AG08395 (cell line): ENCODE measurements at places on chromosomes 3 and 15.

- DNase-seq = no peak
Observed at GRCh38 chr15:45424429-45424828, 46.1 kb upstream of the GATM start.

- DNase-seq = no peak
Observed at GRCh38 chr3:134881305-134881704, 86.2 kb downstream of the EPHB1 start.

DNA sequence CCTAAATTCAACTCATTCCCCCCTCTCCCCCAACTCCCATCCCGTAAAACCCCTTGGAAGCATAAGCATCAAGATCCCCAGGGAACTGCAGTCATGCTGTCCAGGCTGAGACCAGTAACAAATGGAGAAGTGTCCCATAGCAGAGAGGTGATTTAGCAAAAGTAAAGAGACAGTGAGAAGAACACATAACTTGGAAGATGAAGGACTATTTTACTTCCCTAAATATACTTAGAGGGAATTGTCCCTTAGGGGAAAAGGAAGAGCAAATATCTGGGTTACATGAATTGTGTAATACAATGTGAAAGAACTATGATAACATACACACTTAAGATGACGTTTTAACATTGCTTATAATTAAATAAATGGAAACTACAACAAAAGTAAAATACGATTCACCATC is 61.6 kb upstream of the LRRFIP2 start:
- no peak for DNase-seq

DNA sequence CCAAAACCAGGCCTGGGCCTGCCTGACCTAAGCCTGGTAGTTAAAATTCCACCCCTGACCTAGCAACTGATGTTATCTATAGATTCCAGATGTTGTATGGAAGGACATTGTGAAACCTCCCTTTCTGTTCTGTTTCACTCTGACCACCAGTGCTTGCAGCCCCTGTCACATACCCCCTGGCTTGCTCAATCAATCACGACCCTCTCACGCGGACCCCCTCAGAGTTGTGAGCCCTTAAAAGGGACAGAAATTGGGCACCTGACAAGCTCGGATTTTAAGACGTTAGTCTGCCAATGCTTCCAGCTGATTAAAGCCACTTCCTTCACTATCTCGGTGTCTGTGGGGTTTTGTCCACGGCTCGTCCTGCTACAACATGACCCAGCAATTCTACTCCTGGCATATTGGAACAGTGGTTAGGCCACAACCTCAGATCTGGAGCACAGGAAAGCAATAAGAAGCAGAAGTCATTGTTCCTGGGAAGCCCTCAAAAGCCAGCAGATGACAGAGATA is 36.7 kb upstream of the LHFPL4 start:
- DNase-seq = no peak

DNA sequence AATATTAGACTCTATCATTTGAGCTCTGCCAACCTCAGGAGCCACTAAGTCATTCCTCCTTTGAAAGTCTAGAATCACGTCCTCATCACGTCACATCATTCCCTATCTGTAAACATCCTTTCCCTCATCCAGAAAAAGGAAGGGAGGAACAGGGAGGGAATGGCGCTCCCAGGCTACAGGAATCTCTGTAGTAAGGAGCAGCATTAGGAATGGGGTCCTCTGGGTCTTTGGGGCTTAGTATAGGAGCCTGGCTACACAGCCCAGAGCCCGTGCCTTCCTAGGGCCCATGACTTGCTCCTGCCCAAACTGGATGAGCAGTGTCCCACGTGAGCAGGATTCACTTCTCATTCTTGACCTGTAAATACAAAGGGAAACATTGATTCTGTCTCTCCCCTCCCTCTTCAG is 1.6 kb downstream of the TAGLN3 start:
- no peak for DNase-seq

DNA sequence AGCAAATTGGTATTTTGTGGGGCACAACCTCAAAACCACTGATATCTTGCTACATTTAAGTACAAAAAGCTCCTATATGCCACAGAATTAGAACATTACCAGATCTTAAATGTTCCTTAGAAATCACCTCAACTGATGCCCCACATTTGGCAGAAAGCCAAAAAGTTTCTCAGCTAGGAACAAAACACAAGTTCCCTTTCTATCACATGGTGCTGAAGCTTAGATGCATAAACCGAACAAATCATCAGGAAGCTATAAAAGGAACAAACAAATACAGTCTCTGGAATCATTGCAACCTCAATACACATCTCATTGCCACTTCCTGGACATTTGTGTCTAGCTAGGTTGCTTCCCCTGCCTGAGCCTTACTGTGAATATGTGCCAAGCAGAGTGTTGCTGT is 492.6 kb downstream of the LPP start:
- DNase-seq = peak; percentile 2

DNA sequence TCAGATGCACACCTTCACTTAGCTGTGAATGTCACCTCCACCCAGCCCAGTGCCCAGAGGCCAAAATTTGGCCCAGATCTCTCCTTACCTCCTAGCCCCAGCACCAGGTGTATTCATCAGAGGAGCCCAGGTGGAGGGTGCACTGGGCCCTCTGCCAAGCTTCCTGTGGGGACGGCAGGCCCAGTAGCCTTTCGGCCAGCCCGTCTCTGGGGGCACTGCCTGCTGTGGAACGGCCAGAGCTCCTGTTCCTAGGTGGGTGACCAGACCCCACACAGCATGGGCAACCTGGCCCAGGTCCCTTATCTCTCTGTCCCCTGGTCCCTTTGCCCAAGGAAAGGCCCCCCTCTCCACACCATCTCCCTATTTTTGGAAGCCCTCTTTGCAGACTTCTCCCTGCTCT is 67.8 kb downstream of the AAGAB start:
- DNase-seq = no peak

DNA sequence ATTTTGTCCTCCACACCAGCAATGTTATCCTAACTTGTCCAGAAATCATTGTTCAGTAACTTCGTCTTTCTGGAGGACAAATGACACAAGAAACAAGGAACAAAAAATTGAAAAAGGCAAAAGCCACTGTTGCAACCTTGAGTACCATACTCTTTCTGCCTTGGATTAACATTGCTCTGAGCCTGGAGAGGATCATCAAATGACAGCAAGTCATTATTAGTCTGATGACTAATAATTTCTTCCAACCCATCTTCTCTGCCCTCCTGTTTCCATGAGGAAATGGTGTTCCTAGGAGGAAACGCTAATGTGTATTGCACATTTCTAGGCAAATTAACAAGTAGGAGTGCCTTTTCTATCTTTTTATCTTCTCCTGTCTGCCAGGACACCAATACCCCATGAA is 153.9 kb downstream of the PCCB start:
- no peak for DNase-seq

- no peak for DNase-seq
Observed at GRCh38 chr15:100934166-100934565, 15.0 kb downstream of the LRRK1 start.

GRCh38 chr3:94069194-94069813 is 6.4 kb downstream of the NSUN3 start:
- peak; percentile 36 for DNase-seq

DNA sequence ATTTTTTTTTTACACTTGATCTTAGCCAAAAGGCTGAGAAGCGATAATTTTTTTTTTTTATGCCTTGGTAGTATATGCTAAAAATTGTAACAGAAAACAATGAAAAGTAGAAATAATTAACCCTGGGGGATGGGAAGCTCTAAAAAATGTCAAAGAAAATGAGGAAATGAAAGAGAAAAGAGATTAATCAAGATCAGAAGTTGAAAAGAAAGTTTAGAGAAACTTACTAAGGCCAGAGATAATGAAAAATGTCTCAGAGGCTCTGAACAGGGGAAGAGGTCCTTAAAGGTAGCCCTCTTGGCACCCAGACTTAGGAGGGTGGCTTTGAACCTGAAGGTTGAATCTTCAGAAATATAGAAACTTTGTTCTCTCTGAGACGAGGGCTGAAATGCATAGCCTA is 58.6 kb upstream of the ZBED2 start:
- DNase-seq = no peak

DNA sequence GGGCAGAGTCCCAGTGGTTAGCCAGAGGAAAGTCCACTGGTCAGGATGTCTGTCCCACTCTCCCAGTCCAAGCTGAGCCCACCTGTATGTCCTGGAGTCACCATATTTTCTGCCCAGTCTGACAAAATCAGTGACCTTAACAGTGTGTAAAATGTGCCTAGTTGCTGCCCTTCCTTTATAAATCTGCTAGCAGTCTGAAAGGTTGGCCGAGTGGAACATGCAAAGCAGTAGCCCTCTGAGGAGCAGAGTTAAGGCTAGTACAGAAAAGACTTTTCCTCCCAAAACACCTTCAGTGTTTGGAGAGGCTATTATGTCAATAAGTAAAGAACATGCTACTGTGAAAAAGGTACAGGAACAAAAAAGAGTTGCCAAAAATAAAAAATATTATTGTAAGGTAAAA is 15.3 kb downstream of the TTC21A start:
- DNase-seq = no peak

GRCh38 chr3:125359700-125360099 is 15.4 kb downstream of the ZNF148 start:
- no peak for DNase-seq

GRCh38 chr3:141498598-141499223 is 11.9 kb downstream of the RASA2 start:
- DNase-seq = no peak

DNA sequence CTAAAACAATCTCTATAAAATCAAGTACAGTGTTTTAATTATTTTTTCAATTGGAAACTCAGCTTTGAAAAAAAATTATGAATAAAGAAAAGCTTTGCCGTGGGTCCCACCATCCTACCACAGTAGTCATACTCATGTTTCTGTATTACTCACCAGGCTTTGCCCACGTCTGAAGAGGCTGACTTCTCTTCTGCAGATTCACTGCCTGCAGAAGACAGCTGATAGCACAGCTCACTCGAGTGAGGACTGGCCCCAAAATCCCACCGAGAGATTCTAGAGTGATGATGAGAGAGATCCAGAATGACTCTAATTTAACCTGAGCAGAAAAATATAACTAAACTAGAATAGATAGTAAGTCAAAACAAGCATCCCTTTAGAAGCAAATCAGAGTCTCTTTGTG is 11.9 kb downstream of the C2CD4B start:
- no peak for DNase-seq

- DNase-seq = no peak
Observed at GRCh38 chr3:53650424-53650823, 156.0 kb downstream of the CACNA1D start.

- DNase-seq = no peak
Observed at GRCh38 chr3:111926266-111926676, 52.6 kb upstream of the ABHD10 start.

DNA sequence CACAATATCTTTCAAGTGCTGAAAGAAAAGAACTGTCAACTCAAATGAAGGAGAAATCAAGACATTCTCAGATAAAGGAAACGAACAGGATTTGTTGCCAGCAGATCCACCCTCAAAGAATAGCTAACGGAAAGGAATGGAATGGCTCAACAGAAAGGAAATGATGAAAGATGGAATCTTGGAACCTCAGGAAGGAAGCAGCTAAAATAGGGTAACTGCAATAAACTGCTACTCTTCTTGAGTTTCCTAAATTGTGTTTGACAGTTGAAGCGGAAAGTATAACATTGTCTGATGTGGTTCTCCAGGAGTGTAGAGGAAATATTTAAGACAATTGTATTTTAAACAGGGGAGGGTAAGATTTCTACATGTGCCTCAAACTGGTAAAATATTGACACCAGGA is 22.0 kb downstream of the PRR23E start:
- DNase-seq = peak; percentile 19

DNA sequence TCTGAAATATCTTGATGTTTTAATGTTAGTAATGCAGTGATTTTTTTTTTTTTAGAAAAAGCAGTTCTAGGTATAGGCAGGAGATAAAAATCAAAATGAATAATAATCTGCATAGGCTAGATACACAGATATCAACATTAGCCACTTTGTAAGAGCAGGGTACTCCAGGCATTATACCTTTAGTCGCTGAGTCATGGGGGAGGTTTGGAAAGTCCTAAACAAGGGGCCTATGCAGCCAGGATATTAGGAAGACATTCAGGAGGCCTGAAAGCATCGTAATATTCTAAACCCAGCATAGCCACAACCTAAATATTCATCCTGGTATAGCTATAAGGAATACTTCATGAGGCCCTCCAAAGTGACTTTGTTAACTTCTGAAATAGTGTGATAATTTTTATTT is 258.1 kb upstream of the NECTIN3 start:
- no peak for DNase-seq

- no peak for DNase-seq
Observed at GRCh38 chr3:103085465-103085864, 650.6 kb downstream of the ZPLD1 start.

GRCh38 chr3:115836944-115837343 is 213.6 kb downstream of the GAP43 start:
- DNase-seq = peak; percentile 32

GRCh38 chr15:40932156-40932555 is 3.0 kb downstream of the DLL4 start:
- no peak for DNase-seq

DNA sequence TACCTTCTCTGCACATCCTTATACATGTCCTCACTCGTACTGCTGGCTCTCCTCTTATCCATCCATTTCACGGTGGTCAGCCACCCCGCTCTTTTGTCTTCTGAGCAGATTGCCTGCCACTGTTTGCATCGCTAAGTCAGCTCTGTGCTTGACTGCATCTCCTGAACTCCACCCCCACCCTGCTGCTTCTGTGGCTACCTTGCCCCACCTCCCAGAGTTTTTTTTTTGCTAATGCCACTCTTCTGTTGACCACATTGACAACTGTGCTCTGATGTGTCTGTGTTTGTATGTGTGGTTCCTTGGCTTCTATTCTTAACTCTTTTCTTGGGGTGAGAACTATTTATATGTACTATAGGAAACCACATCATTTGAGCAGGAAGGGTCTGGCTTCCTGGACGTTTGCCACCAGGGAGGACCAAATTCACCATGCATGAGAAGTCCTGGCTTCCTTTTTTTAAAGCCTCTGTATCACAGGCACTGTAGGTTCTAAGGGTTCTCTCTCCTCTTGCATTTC is 12.8 kb upstream of the MTMR10 start:
- no peak for DNase-seq

- no peak for DNase-seq
Observed at GRCh38 chr3:149623824-149624223, 34.0 kb downstream of the WWTR1 start.

DNA sequence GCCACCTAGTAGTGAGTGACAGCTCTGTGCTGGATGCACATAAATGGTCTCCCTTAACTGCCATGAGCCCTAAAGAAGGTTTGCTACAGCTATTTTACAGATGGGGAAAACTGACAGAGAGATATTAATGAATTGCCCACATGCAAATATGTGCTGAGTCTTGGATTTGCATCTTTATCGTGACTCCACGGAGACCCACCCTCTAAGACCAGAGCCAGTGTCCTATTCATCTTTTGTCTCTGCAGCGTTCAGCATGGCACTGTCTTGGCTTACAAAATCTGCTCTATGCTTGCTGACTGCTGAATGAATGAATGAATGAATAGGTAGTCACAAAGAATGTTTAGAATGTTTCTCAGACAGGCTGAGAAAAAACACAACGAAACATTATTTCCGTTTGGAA is 48.3 kb downstream of the BTD start:
- DNase-seq = no peak
